ENCODE measurements at places on chromosomes 6 and 20. TPM values are rescaled to one million over a fixed set of nuclear protein-coding genes. Genes with fewer than 3 reads are reported as not detected.

Gene MMP24
- not detected for total RNA-seq

Gene ENPP5
- 0.16 TPM for total RNA-seq

Gene CD40
- total RNA-seq = 3.6 TPM

Gene PRL
- 0.19 TPM for total RNA-seq

Gene OXT
- total RNA-seq = 1.2 TPM

Gene SNHG17
- 119 TPM for total RNA-seq

Gene C20orf96
- total RNA-seq = 9.4 TPM

Gene HDGFL1
- not detected for total RNA-seq

Gene TRIM40
- total RNA-seq = not detected

Gene DCBLD1
- 2.9 TPM for total RNA-seq

GRCh38 chr20:3908667-3909066 is 19.5 kb downstream of the PANK2 start:
- DNase-seq = no peak

DNA sequence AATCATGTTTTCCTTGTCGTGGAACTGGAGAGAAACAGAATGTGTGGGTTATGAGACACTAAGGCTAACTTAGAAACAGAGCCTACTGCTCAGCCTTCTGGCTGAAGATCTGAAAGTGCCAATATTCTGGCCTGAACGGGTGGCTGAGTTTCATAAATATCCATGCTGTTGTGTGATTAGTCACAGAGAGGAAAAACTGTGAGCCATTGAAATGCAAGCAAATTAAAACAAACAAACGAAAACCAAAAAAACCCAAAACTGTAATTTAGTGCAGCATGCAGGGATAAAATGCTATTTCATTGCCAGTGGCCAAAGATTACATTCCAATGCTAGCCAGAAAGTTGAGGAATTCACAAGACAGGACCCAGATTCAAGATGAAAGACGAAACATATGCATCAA is 315.1 kb downstream of the UBE3D start:
- DNase-seq = no peak

GRCh38 chr20:436476-436875 is 25.9 kb downstream of the TBC1D20 start:
- no peak for DNase-seq

- DNase-seq = no peak
Observed at GRCh38 chr6:130189531-130190397, 33.0 kb downstream of the SAMD3 start.

DNA sequence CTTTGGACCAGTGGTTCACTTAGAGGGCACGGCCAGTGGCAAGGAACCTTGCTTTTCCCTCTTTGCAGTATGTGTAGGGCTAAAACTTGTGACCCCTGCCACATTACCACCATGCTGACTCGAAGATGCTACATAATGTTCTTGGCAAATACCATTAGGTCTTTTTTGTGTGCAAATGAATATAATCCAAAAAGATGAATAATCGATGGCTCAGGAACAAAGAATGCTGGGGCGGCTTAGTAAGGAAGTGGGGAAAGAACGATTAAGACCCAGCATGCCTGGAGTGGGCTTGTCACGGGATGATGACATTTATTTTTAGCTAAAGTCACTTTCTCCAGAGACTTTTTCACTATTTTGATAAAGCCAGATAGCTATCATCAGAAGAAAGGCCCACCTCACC is 23.1 kb downstream of the CMTR1 start:
- no peak for DNase-seq

DNA sequence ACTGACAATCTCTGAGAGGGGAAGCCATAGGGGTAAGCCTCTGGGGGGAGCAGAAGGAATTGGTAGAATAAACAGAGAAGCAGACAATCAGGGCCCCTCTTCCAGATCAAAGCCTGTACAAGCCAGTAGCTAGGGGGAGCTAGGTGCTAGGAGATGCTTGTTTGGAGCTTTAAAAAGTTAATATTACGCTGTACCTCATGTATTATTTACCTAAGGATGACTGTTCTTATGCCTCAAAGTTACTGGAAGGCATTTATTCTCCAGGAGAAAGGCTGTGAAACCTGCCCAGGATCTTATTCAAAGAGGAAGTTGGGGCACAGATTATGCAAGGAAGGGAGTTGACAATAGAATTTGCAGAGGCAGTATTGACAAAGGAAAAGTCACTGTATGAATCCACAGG is 111.8 kb upstream of the SLC35F1 start:
- DNase-seq = no peak

GRCh38 chr20:19473922-19474286 is 261.5 kb downstream of the SLC24A3 start:
- no peak for DNase-seq

GRCh38 chr20:49169547-49169946 is 18.6 kb downstream of the STAU1 start:
- no peak for DNase-seq

DNA sequence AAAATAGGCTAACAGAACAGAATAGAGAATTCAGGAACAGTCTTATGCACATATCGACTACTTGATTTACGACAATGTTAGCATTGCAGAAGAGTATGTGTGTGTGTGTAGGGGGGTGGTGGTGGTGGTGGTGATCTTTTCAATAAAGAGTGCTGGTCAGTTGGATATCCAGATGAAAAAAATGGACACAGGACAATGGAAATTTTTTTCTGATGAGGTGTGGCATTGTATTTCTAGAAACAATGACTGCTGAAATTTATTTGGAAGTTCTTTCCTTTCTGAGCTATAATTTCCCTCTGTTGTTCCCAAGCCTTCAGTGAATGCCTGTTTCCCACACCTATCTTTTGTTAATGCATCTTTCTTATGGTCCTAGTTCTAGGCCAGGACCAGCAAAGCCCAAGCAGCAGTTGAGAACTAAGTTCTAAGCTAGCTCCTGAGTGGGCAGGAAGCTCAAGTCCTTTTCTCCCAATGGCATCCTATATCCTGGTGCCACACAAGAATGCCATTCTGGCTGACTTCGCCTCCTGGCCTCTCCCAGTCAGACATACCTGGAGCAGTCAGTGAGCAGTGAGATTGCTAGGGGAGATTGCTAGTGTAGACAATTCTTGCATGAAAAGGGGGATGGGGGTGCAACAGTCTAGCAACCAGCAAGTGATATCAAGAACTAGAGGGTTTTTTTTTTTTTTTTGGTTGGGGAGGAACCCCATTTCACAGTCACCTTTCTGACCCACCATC is 1.2 kb upstream of the TOX2 start:
- DNase-seq = no peak

DNA sequence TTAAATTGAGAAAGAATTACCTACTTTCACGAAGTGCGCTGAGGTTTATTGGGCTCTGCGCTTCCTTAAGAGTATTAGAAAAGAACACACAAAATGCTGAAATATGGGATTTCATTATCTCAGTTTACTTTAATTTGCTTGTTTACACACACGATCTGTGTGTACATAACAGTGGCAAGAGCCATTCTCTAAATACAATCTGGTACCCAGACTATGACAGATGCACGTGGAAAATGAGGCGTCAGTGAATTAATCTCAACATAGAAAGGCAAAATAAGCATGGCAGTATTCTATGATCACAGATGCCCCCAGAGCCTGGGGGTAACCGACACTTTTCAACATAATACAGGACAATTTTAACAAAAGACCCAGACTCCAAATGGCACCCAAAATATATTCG is 8.3 kb downstream of the FITM2 start:
- DNase-seq = no peak

DNA sequence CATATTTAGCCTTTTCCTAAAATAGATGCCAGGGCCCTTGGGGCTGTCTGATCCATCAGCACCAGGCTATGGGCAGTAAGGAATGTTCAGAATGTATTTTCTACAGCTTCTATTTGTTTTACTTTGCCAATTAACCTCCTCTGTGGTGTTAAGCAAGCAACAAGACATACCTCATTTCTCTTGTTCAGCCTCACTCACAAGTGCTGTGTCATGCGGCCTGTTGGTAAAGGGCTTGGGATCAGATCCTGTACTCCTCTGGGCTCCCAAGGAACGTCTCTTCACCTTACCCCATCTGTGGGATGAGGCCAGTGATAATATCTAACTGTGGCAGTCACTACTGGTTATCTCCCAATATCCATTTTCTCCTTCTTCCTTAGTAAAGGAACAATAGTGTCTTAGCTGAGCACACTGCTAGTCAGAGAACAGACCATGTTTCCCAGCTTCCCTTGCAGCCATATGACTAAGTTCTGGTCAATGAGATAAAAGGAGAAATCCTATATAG is 7.0 kb upstream of the DSTN start:
- no peak for DNase-seq

GRCh38 chr6:25537349-25538018 is 114.5 kb upstream of the SCGN start:
- no peak for DNase-seq

DNA sequence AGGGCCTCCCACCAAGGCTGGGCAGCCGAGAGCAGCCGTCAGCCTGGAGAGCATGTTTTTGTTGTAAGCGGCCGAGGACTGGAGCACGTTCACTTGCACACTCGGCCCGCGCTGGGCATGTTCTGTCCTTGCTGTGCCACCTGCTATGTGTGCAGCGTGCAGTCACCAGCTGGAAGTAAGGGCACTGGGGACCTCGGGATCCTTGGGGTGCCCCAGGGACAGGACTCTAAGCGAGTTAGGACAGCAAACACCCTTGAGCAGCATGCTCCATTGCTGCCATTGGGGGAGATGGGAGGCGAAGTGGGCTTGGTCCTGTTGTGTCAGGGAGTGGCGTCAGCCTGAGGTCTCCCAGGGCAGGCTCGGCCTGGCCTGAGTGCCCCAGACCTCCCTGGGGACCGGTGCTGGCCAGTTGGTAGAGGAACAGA is 18.6 kb downstream of the DYNLT1 start:
- DNase-seq = no peak

- no peak for DNase-seq
Observed at GRCh38 chr20:12644461-12644860, 364.3 kb upstream of the SPTLC3 start.

DNA sequence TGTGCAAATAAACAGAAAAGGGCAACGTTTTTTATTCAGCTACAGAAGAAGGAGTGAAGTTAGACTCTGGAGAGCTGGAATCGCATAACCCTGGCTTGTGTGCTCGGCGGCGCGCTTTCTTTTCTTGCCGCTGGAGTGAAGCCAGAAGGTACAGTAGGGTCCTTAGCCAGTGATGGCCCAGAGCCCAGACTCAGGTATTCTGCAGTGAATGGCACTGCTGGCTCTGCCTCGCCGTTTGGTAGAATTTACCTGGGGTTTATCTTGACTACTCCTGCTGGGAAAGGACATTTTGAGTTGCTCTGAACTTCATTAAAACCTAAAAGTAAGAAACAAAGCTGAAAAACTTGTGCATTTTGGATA is 56.9 kb upstream of the TIAM2 start:
- no peak for DNase-seq

DNA sequence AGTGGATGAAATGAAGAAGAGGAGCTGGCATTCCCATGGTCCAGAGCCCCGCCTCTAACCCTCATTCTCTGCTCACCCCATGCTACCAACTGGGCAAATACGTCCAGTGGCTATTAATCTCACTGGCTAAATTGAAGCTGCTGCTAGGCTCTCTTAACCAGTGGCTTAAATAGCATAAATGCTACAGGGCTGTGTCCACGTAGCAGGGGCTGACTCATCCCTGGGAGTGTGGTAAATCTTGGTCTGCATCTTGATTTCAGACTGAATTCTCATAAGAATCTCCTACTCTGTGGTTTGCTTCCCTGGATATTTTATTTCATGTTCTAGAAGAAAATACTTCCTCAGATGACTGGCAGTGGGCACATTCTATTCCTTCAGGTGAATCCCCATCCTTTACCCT is 193.1 kb upstream of the ARG1 start:
- no peak for DNase-seq
